Cortex of kidney (tissue), 1 donor: ENCODE measurements at places on chromosomes 16 and 17.

- DNase-seq, result no peak
These were observed 132.1 kb downstream of the CLEC16A start for GRCh38 chr16:11076259-11077018.

DNA sequence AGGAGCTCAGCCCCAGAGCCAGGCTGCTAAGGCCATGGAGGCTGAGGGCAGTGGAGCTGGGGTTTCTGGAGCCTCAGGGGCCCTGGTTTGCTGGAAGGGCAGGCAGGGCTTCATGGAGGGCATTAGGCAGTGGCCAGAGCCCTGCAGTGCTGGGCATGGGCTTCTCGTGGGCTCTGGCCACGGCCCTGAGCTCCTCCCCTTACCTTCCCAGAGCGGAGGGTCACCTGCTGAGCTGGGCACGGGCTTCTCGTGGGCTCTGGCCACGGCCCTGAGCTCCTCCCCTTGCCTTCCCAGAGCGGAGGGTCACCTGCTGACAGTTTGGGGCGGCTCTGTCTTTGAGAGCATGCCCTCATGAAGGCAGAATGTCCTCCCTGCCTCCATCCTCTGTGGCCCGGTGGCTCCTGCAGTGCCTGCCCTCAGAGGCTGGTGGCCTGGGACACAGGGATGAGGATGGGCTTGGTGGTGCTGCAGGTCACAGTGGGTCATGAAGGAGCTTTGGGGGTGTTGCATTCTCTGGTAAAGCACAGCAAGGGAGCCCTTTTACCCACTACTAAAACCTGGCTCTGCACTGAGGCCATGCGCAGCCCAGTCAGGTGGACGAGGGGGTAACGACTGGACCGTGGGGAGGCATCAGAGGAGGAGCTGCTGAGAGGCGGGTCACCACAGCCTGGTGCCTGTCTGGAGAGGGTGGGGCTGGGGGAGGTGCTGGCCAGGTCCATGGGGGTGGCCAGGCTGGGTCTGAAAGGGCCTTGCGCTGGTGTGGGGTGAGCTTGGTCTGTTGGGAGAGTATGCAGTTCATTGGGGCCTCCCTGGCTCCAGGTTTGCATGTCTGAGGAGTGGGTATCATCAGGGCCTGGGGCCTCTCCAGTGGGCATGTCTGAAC is 2.9 kb upstream of the RNPS1 start:
- DNase-seq, result no peak

- no peak for DNase-seq
These were observed 292.9 kb upstream of the CA10 start for GRCh38 chr17:52451294-52451861.

GRCh38 chr17:81885454-81885853 is 5.9 kb downstream of the ALYREF start:
- DNase-seq, result no peak

DNA sequence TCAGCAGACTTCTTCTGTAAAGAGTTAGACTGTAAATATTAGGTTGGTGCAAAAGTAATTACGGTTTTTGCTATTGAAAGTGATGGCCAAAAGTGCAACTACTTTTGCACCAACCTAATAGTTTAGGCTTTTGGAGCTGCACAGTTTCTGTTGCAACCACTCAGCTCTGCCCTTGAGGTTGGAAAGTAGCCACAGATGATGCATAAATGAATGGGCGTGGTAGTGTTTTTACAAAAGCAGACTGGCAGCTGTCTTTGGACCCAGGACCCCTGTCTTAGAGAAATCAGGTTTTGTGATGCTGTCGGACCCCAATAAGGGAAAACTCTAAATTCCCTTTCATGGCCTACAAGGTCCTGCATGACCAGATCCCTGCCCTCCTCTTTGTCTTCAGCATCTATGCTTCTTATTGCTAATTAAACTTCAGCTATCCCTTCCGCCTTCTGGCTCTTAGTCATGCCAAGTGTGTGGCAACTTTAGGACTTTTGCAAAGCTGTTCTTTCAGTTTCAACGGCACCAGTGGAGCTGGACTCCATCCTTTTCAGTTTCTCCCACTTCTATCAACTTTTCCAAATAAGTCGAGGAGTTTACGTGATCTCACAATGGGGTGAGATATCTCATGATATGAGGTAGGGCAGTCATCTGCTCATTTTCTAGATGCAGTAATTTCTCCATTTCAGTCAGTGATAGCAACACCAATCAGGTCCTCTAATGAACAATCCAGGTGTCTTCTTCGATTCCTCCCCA is 232.3 kb downstream of the XYLT1 start:
- DNase-seq, result no peak

DNA sequence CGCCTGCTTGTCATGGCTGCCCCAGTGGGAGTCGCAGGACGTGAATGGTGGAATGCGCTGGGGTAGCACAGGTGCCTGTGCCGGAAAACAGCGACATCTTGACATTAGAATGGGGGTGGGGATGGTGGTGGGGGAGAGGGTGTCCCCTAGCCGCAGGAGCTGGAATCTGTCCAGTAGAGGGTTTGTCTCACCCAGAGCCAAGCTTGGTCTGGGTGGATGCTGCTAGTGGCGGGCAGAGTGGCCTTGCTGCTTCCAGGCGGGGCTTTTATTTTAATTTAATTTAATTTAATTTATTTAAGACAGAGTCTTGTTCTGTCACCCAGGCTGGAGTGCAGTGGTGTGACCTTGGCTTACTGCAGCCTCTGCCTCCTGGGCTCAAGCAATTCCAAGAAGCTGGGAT is 7.7 kb downstream of the BAIAP2 start:
- no peak for DNase-seq

- no peak for DNase-seq
These were observed 58.1 kb downstream of the ACTG1 start for GRCh38 chr17:81454473-81454872.

DNA sequence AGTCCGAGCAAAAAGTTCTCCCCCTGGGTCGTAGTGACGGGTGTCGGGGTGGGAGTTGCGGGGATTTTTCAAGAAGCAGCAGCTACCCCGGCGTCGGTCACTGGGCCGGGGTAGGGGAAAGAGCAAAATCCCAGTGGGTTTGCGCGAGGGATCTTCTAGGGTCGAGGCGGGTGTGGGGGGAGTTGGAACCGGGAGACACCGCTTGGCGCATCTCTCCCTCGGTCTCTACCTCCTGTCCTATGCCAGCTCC is 2.3 kb upstream of the UBTF start:
- no peak for DNase-seq

- no peak for DNase-seq
These were observed 2.7 kb downstream of the KRT36 start for GRCh38 chr17:41486809-41487530.

DNA sequence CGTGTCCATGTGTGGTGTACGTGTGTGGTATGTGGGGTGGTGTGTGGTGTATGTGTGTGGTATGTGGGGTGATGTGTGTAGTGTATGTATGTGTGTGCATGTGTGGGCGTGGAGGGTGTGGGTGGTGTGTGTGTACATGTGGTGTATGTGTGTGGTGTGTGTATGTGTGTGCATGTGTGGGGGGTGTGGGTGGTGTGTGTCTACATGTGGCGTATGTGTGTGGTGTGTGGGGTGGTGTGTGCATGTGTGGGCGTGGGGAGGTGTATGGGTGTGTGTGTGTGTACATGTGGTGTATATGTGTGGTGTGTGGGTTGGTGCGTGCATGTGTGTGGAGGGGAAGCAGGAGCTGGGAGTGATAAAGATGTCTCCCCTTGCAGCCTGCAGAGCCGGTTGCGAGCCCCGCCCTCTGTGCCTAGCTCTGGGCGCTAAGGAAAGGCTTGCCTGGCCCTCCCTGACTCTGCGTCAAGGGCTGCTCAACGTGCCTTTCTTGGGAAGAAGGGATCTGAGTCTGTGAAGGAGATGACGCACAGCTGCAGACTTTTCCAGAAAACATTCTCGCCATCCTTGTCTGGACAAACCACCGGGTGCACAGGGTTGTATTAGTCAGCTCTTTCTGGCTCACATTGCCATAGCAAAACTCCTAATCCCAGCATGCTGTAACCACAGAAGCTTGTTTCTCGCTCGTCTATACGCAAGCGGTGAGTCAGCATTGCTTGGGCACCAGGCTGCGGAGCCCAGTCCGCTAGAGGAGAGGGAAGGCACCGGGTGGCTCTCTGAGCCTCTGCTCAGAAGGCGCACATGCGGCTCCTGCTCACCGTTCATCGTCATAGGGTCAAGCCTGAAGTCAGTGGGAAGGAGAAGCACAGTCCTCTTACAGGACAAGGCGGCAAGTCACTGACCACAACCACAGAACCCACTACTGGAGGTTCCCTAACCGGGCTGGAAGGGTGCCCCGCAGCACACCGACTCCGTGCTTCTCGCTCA is 2.0 kb upstream of the CD300H start:
- no peak for DNase-seq

- DNase-seq, result no peak
These were observed 24.4 kb downstream of the METTL16 start for GRCh38 chr17:2487306-2487705.

DNA sequence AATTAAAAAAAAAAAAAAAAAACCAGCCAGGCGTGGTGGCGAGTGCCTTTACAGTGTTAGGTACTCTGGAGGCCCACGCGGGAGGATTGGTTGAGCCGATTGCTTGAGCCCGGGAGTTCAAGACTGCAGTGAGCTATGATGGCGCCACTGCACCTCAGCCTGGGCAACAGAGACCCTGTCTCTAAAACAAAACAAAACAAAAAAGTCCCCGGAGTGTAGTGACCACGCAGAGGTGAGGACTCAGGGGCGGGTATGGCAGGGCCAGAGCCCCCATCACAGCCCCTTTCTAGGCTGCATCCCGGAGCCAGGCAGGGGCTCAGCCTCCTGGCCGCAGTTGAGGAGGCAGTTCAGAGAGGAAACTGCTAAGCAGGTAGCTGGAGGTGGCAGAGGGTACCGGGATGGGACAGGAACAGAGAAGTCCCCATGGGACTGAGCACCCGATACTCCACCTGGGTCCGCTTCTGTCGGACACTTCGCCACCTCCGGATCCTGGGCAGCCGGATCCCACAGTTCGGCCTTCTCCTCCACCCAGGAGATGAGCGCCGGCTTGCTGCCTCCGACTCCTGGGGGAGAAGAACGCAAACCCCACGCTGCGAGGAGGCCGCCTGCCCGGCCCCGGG is 800 bp downstream of the ZNF747 start:
- DNase-seq, result no peak

- DNase-seq, result no peak
These were observed 311.1 kb upstream of the TBX2 start for GRCh38 chr17:61088556-61088955.

- no peak for DNase-seq
These were observed 12.3 kb downstream of the GINS2 start for GRCh38 chr16:85676466-85676865.

- DNase-seq, result no peak
These were observed 7.6 kb upstream of the PHF12 start for GRCh38 chr17:28958820-28959455.

GRCh38 chr17:43634591-43635125 is 27.1 kb downstream of the MEOX1 start:
- no peak for DNase-seq

DNA sequence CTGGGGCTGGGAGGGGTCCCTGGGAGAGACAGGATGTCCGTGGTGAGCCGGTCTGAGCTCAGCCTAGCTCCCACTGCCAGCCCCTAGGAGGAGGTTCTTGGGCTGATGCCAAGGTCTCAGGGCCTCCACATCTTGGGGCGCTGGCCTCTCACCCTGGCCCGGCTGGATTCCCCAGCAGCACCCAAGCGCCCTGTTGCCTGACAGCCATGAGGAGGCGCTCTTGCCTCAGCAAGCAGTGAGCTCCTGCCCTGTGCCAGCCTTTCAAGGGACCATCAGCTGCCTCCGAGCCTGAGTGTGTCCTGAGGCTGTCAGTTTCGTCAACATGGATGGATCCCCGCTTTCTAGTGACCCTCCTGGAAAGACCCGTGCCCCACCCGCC is 234.9 kb upstream of the CIBAR2 start:
- DNase-seq, result no peak

- DNase-seq, result no peak
These were observed 23.9 kb downstream of the HNF1B start for GRCh38 chr17:37720989-37721388.

DNA sequence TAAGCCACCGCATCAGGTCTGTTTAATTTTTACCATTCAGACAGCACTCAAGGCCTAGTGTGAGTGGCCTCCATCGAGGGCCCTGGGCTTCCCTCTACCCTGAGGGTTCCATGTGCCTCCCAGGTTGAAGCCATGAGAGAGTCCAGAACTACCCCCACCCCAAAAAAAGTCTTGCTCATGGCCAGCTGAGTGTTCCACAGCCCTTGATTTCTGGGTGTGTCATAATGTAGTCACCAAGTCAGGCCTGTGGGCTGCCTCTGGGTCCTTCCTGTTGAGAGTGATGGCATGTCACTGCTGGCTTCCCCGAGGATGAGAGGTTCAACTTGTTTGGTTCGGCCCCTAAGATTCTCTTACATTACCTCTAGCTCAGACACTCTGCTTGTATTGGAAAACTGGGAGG is 100.6 kb downstream of the PITPNC1 start:
- DNase-seq, result no peak

GRCh38 chr17:70407506-70407905 is 238.2 kb downstream of the KCNJ2 start:
- DNase-seq, result no peak

- DNase-seq, result no peak
These were observed 5.6 kb downstream of the FBRS start for GRCh38 chr16:30663820-30664219.

- DNase-seq, result no peak
These were observed 7.1 kb downstream of the HAS3 start for GRCh38 chr16:69112285-69113129.

DNA sequence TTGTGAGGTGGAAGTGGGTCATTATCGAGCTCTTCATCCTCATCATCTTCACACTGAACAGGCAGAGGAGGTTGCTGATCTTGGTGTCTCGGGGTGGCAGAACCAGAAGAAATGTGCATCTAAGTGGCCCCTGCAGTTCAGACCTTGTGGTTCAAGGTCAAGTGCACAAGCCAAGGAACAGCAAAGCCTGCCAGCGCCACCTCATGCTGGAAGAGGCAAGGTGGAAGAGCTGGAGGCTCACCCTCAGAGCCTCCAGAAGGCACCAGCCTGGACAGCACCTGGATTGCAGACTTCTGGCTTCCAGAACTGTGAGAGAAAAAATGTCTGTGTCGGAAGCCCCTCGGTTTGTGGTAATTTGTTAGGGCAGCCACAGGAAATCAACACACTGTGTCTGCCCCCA is 32.7 kb downstream of the IFT140 start:
- DNase-seq, result no peak

GRCh38 chr17:71168053-71168741 is 952.6 kb upstream of the SOX9 start:
- DNase-seq, result no peak

GRCh38 chr16:81429045-81429521 is 15.5 kb upstream of the CMIP start:
- DNase-seq, result no peak

DNA sequence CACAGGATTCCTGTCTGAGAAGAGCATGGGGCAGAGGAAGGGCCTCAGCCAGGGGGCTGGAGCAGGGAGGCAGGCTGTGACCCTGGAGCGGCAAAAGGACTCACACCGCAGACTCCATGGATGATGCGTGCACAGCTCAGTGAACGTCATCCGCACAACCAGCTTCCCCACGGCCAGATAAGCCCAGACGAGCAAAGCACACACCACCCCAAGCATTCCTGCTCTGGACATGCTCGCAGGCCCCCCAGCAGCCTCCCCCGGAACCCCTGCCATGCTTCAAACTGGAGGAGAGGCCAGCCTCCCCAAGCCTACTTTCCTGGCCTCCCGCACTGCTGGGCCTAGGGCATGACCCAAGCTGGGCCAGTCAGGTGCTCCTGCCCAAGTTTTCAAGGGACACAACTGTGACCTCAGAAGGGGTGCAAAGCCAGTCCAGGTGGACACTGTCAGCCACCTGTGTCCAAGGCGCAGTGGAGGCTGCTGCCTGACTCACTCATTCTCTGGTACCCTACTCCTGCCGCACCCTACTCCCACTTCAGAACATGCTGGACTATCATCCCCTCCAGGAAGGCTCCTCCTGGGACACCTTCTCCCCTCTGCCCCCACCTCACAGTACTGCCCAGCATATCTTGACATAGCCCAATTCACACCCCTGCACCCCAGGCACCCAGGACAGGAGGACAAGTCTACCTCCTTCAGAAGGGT is 4.8 kb downstream of the BCAR1 start:
- no peak for DNase-seq
